ENCODE measurements at places on chromosomes 12 and 14.

- DNase-seq: peak; percentile 73
Measured at GRCh38 chr12:12582895-12583303, 20.2 kb upstream of the DUSP16 start.

GRCh38 chr12:64218597-64218996 is 3.5 kb downstream of the KICS2 start:
- no peak for DNase-seq

DNA sequence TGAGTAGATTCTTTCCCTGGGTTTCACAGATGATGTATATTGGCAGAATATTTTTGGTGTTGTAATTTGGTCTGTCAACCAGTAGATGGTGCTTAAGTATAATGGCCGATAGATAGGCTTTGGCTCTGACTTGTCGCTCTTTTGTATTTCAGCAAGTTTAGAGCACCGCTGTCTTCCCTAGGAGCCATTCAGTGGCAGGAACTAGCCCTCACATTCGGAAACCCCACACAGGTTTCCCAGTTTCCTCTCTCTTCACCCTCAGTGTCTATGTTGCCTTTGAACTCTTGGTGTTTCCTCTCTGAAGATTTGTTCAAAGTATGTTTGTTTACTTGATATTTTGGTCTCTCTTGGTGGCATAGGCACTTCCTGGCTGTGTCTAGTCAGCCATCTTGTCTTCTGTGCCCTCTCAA is 102.2 kb downstream of the GPHN start:
- no peak for DNase-seq

DNA sequence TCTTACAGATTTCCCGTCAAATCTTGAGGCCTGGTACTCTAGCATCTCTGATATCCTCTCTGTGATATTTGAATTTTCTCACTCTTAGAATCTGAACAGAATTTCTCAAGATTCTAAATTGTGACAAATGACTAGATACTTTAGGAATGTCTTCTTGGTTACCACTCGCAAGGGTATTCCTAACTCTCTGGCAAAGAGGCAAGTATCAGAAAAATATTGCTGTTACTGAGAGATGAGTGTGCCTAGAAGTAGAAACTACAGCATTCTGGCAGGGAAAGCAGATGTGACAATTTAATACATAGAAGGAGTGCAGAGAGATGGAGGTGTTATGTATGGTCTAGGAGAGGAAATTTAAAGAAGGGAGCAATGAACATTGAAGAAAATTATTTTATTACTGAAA is 467.8 kb downstream of the LRIG3 start:
- no peak for DNase-seq

DNA sequence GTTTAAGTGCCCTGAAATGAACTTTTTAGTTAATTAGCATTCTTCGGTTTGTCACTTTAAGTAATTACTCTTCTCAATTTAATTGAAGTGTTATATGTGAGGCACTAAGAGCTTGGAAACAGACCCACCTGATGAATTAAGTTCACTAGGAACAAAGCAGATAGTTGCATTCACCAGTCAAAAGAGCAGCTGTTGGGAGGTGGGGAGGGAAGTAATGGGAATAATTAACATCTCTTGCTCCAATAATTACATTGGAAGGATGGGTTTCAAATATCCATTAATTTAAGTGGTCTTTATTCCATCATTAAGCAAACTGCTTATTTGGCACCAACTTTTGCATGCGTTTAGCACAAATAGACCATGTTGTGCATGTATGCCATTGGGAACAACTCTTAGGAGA is 667.2 kb downstream of the GALC start:
- DNase-seq: no peak

GRCh38 chr12:22164139-22164538 is 118.1 kb downstream of the CMAS start:
- no peak for DNase-seq

DNA sequence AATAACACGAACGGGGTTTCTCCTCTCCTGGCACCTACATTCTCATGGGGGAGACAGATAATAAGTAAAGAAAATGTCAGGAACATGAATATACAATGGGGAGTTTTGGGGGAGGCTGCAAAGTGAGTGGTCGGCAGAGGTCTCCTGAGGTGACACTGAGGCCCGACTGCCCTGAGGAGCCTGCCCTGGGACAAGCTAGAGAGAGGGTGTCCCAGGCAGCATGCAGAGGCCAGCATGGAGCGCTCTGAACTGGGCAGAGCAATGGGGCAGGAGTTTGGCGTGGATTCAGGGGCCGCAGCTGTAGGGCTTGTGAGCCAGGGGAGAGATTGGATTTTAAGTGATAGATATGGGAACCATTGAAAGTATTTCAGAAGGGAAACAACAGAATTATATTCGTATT is 320.5 kb downstream of the CACNA1C start:
- no peak for DNase-seq

- DNase-seq: peak; percentile 14
Measured at GRCh38 chr12:25557830-25558436, 4.8 kb upstream of the LMNTD1 start.

DNA sequence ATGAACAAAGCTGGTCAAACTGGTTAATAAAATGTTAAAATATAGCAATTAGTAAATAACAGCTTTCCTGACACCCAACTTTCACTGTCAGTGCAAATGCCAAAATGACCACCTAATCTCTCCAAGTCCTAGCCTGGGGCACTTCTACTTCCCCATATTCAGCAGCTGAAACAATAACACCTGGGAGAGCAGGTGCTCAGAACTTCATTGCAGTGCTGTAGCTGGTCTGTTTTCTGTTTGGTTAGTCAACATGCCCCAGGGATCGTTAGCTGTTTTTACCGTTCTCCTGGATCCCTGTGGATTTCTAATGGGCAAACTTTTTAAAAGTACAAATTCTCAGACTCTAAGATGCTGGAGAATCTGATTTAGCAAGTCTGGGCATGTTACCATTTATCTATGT is 759.7 kb downstream of the GALC start:
- no peak for DNase-seq

- no peak for DNase-seq
Measured at GRCh38 chr14:92768795-92769194, 20.4 kb upstream of the LGMN start.

DNA sequence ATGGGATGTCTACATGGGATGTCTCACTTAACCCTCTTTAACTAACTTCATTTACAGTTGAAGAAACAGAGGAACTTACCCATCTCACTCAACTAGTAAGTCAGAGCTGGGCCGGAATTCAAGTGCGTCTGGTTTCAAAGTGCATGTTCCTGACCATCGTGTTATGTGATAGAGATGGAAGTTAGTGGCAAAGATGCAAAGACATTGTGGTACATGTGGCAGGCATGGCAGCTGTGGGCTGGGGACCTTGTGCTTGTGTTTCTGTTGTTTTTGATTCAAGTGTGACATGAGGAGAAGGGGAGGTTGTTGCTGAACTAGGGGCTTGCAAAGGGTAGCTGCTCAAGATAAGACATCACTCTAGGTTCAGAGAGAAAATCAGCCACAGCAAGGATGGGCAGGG is 2.3 kb upstream of the KRT74 start:
- no peak for DNase-seq

DNA sequence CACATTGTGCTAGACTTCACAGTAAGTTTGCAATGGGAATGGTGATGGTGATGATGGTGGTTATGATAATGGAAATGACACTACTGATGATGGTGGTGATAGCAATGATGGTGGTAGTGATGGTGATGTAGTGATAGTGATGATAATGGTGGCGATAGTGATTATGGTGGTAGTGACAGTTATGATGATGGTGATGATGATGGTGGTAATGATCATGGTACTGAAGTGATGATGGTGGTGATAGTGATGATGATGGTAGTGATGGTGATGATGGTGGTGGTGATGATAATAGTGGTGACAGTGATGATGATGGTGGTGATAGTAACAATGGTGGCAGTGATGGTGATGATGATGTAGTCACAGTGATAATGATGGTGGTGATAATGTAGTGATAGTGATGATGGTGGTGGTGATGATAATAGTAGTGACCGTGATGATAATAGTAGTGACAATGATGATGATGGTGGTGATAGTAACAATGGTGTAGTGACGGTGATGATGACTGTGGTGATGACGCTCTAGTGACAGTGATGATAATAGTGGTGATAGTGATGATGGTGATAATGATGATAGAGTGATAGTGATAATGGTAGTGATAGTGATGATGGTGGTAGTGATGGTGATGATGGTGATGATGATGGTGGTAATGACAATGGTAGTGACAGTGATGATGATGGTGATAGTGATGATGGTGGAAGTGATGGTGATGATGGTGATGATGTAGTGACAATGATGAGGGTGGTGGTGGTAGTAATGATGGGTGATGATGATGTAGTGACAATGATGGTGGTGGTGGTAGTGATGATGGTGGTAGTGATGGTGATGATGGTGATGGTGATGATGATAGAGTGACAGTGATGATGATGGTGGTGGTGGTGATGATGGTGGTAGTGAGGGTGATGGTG is 222.9 kb upstream of the PWP1 start:
- no peak for DNase-seq

GRCh38 chr14:44170101-44170500 is 337.0 kb downstream of the FSCB start:
- no peak for DNase-seq

GRCh38 chr14:90288651-90289355 is 32.5 kb downstream of the PSMC1 start:
- no peak for DNase-seq

GRCh38 chr12:91565246-91565645 is 382.6 kb upstream of the DCN start:
- peak; percentile 50 for DNase-seq

GRCh38 chr12:85825746-85826145 is 10.5 kb downstream of the RASSF9 start:
- DNase-seq: no peak

DNA sequence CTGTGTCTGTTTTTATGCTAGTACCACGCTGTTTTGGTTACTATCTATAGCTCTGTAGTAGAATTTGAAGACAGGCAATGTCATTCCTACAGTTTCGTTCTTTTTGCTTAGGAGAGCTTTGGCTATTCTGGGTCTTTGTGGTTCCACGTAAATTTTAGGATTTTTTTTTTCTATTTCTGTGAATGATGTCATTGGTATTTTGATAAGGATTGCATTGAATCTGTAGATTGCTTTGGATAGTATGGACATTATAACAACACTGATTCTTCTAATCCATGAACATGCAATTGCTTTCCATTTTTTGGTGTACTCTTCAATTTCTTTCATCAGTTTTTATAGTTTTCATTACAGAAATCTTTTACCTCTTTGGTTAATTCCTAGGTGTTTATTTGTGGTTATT is 345.2 kb downstream of the TMEM121 start:
- no peak for DNase-seq

- DNase-seq: no peak
Measured at GRCh38 chr14:54775486-54776140, 127.0 kb downstream of the GCH1 start.

GRCh38 chr12:124706363-124706762 is 139.0 kb upstream of the NCOR2 start:
- no peak for DNase-seq

DNA sequence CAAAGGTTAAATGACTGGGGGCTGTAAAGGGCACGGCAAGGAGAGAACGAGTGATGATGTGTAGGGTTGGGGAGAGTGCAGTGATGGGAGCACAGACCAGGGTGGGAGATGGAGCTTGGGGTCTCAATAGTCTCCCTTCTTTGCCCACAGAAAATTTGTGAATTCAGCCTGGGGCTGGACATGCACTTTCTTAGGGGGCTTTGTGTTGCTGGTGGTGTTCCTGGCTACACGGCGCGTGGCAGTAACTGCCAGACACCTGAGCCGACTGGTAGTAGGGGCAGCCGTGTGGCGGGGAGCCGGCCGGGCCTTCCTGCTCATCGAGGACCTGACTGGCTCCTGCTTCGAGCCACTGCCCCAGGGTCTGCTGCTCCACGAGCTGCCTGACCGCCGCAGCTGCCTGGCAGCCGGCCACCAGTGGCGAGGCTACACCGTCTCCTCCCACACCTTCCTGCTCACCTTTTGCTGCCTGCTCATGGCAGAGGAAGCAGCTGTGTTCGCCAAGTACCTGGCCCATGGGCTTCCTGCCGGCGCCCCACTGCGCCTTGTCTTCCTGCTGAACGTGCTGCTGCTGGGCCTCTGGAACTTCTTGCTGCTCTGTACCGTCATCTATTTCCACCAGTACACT is 1.7 kb downstream of the FITM1 start:
- peak; percentile 44 for DNase-seq

- peak; percentile 59 for DNase-seq
Measured at GRCh38 chr12:100141998-100142850, 450 bp downstream of the BLTP3B start.

- DNase-seq: no peak
Measured at GRCh38 chr14:69537900-69538299, 36.8 kb downstream of the CCDC177 start.

DNA sequence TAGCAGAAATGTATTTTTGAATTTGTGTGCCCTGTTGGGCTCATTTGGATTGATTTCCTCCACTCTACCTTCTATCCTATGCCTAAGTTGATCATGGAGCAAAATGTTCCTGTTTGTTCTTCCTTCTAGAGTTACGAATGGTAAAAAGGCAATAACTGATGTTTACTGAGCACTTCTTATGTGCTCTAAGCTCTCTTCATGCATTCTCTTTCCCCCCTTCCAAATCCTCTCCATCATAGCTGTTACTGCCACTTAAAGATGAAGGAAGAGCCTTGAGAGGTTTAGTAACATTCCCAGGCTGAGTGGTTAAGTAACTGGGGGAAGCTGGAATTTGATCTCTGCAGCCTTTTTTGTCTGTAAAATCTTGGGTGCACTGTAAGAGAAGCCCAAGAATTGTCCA is 60.1 kb downstream of the CHST11 start:
- DNase-seq: no peak

DNA sequence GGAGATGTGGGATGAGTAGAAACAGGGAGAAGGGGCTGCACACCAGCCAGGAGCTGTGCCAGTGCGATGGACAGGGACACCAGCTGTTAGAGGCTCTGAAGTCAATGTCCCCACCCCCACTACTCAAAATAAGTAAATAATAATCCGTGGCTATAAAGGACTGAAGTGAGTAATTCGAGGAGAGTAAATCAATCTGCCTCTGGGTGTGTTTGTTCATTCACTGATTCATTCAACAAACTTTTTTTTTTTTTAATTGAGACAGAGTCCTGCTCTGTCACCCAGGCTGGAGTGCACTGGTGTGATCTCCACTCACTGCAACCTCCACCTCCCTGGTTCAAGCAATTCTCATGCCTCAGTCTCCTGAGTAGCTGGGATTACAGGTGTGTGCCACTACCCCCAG is 363.6 kb downstream of the TMEM132D start:
- DNase-seq: no peak

- peak; percentile 44 for DNase-seq
Measured at GRCh38 chr12:92502417-92503028, 200.3 kb upstream of the PLEKHG7 start.

DNA sequence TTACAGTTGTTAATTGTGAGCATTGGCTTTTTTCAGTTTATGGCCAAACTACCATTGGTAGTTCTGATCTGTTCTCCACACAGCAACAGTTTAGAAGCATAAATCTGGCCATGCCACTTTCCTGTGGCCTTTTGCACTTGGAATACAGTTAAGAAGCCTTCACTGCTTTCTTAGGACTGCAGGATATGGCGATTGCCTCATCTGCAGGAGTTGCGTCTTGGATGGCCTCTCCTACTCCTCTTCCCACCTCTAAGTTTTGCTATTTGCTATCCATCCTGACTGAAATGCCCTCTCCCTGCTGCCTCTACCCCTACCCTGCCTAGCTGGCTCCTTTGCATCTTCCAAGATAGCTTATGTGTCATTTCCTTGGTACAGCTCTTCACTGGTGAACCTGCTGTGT is 12.8 kb upstream of the BMAL2 start:
- DNase-seq: no peak

Data from stimulated activated CD4-positive, alpha-beta T cell treated with anti-CD3 and anti-CD28 coated beads, Interleukin-15, amount 100 ng/mL, for 24 hours (primary cell).